ENCODE measurements at places on chromosomes 3 and 15.
A peak's percentile ranks its signal among the peaks of the same experiment; 100 is the strongest.

GRCh38 chr15:65938604-65939003 lies 69.3 kb downstream of the RAB11A start:
- DNase-seq: no peak

- no peak for DNase-seq
Observed at GRCh38 chr3:2156244-2156847, 57.7 kb downstream of the CNTN4 start.

DNA sequence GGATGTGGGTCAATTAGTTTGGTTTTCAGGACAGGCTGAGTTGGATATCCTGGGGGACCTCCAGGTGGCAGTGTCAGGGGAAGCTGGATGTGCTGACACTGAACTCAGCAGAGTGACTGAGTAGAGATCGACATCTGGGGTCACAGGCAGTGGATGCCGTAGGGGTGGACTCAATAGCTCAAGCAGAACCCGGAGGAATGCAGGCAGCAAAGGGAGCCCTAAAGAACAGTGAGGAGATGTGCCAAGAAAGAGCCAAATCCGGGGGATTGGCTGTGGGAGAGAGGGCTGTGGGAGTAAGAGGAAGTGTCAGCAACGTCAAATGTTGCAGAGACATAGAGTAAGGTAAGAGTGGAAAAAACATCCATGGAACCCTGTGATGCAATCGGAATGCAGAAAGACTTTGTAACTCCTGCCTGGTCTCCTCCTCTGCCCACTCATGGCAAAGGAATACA lies 11.6 kb downstream of the CCR5AS start:
- no peak for DNase-seq

DNA sequence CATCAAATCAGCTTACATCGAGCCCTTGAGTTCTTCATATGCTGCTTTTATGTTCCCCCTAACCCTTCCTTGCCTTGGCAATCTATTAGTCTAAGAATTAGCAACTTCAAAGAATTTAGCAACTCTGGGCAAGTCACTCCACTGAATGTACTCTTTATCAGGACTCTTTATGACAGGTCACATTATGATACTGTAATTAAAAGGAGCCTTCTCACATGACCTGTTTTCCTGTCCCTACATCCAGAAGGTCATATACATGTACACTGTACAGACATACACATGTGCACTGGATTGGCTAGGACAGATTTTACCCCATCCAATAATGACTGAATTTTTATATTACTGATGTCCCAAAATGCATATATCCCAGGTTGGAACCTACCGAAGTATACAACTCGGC lies 463.1 kb downstream of the SHQ1 start:
- DNase-seq: no peak

GRCh38 chr3:30521156-30521715 lies 85.2 kb upstream of the TGFBR2 start:
- no peak for DNase-seq

DNA sequence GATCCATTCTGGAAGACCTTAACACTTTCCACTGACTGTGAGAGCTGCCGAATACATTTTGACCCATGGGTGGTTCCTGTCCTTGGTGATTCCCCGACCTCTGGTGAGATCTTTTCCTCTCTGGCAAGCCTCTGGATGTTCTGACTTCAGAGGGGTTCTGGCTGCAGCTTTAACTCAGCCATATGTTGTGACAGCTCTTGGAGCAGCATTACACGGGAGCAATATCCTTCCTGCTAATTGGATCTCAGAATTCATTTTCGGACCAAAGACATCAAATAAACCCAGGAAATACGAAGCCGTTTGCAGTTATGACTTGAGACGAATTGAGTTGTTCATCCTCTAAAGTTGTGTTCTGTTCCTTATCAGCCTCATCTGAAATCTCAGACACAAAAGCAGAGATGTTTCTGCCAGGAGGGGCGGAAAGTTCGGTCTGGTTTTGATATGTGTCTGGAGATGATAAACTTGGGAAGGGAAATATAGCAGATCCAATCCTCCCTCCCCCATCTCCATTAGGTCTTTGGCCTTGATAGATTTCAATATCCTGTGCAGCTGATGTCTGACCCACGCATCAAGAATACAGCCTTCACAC lies 10.0 kb downstream of the TMEM158 start:
- DNase-seq: no peak

- DNase-seq: no peak
Observed at GRCh38 chr15:27183201-27183600, 212.2 kb downstream of the GABRG3 start.

- no peak for DNase-seq
Observed at GRCh38 chr3:87009271-87009670, 18.3 kb upstream of the VGLL3 start.

DNA sequence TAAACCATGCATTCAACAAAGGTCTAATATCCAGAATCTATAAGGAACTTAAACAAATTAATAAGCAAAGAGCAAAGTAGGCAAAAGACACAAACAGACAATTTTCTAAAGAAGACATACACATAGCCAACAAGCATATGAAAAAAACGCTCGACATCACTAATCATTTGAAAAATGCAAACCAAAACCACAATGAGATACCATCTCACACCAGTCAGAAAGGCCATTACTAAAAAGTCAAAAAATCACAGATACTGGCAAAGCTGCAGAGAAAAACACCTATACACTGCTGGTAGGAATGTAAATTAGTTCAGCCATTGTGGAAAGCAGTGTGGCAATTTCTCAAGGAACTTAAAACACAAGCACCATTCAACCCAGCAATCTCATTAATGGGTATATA lies 53.8 kb downstream of the FSIP1 start:
- no peak for DNase-seq

GRCh38 chr3:29683018-29683993 lies 402.4 kb downstream of the RBMS3 start:
- peak; percentile 66 for DNase-seq

- DNase-seq: no peak
Observed at GRCh38 chr3:4693620-4694019, 200.5 kb downstream of the ITPR1 start.

- DNase-seq: peak; percentile 61
Observed at GRCh38 chr3:187935623-187936156, 190.4 kb upstream of the BCL6 start.

DNA sequence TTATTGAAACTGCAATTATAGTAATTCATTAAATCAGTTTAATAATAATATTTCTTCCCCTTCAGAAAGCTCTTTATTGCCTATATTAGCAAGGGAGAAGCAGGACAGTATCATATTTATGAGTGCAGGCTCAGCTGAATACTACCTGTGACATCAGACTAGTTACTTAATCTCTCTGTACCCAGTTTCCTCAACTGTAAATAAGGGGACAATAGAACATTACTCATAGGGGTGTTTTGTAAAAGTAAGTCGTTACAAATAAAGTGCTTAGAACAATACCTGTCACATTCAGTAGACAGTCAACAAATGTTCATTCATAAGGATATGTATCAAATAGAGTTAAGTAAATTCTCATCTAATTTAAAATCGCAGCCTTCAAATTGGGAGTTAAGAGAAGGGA lies 12.1 kb upstream of the VPS39 start:
- no peak for DNase-seq

DNA sequence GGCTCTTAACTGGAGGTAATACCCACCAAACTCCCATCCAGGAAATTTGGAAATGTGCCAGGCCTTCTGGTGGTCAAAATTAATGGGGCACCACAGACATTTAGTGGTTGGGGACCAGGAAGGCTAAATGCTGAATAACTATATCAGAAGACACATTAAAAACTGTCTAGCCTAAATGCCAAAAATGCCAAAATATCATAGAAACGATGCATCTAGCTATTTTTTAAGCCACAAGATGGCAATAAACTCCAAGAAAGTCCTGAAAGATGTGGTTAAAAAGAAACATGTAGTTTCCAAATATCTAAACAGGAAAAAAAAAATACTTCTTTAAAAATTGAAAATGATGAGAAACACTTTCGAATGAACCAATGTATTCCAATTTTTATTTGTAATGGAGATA lies 19.9 kb downstream of the CCDC14 start:
- DNase-seq: peak; percentile 22

DNA sequence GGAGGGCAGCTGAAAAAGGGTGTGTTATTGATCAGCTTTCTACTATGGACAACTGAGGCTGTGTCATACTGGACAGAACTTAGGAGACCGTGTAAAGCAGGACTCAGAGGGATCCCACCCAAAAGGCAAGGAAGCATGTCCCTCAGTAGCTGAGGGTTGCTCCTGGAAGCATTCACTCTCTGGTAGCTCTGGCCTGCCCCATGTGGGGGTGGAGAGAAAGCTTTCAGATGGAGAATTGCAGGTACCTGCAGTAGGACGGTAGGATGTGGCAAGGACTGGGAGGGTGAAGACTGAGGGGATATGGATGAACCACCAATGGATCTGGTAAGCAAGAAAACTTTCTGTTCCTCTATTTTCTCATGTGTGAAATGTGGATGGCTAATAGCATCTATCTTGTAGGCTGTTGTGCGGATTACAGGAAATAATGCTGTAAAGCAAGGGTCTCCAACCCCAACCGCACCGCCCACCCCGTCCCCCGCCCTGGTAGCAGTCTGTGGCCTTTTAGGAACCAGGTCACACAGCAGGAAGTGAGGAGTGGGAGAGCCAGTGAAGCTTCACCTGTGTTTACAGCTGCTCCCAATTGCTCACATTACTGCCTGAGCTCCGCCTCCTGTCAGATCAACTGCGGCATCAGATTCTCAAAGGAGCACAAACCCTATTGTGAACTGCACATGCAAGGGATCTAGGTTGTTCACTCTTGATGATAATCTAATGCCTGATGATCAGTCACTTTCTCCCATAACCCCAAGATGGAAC lies 157.7 kb upstream of the PROK2 start:
- DNase-seq: no peak

DNA sequence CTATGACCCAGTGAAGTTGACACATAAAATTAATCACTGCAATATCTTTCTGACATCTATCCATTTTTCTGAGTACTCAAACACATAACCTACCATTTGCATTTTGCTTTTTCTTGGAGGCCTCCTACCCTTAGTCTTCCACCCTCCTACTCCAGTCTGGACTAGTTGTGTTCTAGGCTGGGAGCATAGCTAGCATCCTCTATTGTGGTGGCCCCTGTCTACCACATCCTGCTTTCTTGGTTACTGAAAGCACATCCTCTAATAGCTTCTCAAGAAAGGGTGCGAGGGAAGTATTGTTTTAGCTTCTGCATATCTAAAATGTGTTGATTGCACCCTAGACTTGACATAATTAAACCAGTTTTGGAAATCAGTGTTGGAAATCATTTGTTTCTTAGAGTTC lies 176.5 kb downstream of the THSD4 start:
- DNase-seq: no peak

- peak; percentile 12 for DNase-seq
Observed at GRCh38 chr15:95202569-95203349, 971.4 kb downstream of the MCTP2 start.

DNA sequence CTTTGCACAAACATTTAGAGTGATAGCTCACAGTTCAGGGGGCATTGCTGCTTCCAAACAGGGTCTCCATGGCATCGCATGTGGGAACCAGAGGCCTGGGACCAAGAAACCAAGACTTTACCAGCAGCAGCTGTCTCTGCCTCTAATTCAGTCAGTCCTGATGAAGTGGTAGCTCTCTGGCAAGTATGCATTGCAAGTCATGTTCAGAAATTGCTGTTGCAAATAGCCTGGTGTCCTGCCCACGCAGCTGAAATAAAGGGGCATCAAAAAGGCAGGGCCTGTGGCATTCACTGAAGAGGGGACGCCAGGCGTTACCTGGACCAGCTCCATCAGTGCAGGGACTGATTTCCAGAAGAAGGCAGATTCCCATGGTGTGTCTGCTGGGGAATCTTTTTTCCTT lies 121.3 kb downstream of the CD47 start:
- peak; percentile 21 for DNase-seq

DNA sequence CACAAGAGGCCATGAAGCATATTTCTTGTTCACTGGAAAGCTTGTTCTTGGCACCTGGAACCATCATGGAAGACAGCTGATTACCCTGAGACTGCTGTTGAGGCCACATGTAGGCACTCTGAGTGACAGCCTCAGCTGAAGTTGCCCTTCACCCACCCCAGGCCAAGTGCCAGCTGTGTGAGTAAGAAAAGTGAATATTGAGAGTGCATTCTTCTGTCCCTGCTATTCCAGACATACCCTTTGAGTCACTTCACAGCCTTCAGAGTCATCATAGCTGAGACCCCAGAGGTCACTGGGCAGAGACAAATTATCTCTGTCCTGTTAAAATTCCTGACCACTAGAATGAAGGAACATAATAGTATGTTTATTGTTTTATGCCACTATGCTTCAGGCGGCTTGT lies 79.6 kb downstream of the NFKBIZ start:
- DNase-seq: peak; percentile 98

- no peak for DNase-seq
Observed at GRCh38 chr15:25053000-25053815, 98.4 kb downstream of the SNRPN start.

DNA sequence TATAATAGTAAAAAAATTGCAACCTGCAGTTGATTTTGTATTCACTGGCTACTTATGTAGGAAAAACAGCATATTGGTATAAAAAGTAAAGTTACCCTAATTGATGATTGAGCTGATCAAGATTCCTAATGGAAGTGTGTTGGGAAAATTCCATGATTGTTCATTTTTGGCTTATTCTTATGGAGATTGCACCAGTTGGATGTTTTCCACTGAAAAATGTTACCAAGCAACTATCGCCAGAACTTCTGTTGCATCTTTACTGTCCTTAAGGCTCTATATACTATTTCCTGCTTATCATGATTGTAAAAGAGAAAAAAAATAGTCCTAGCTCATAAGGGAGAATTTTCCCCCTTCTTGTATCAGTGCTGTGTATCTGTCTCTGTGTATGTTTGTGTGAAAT lies 48.6 kb downstream of the SLC25A26 start:
- DNase-seq: no peak

DNA sequence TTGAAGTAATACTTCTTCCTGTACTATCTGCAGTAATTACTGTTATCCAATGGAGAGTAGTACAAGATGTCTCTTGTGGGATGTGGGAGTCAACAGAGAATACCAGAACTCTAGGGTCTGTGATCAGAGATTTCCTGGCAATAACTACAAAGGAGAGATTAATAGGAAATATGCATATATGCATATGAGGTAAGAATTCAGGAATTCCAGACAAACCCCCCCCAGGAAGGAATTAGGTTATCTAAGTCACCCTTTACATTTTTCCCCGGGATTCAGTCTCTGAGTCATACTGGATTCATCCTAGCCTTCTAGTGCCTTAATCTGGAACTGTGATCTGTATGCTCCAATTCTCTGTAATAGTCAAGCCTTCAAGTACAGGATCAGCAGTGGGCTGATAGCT lies 49.4 kb downstream of the GTF2E1 start:
- no peak for DNase-seq

- DNase-seq: no peak
Observed at GRCh38 chr15:74829486-74829885, 3.1 kb downstream of the CPLX3 start.

DNA sequence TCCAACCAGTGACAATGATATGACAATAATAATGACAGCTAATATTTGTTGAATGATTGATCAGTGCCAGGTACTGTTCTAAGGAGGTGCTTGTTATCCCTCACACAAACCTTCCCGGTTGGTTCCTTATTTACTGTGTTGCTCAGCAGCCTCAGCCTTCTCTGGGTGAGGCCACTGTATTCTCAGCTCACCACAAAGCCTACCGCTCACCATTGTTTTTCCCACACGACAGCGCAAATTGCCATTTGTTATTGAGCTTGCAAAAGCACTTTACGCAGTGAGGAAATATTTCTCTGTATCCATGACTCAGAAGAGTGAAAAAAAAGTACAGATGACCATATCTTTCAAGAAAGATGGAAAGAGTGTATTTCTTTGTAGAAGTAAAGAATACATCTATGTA lies 49.5 kb upstream of the PDZRN3 start:
- peak; percentile 82 for DNase-seq

All from myocyte (in vitro differentiated cells).